ENCODE measurements at places on chromosomes 11 and 22.

DNA sequence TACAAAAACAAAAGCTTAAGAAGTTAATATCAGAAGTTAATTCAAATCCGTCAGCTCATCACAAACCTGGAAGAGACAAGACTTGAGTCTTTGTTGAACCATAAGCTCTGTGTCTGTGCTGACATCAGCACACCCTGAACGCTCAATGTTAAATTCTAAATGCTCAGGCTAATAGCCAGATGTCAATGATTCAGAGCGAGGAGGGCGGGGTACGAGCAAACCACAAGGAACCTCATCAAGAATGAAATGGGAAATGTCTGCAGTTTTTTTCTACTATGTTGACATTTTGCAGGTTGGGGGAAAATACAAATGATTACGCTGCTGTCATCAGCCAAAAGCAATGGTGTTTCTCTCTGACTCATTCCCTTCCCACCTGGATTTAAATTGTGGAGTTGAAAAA lies 1057.2 kb downstream of the NTM start:
- no peak for DNase-seq

- DNase-seq, result no peak
Observed at GRCh38 chr11:27281740-27282590, 81.0 kb downstream of the CCDC34 start.

- DNase-seq, result no peak
Observed at GRCh38 chr11:32136657-32137056, 45.8 kb downstream of the RCN1 start.

- no peak for DNase-seq
Observed at GRCh38 chr11:78809931-78810541, 235.4 kb upstream of the NARS2 start.

- DNase-seq, result no peak
Observed at GRCh38 chr11:61851113-61851899, 23.2 kb downstream of the FADS2 start.
